Cerebellar nuclear complex (tissue), 1 donor: ENCODE measurements at places on chromosomes 4 and X.

DNA sequence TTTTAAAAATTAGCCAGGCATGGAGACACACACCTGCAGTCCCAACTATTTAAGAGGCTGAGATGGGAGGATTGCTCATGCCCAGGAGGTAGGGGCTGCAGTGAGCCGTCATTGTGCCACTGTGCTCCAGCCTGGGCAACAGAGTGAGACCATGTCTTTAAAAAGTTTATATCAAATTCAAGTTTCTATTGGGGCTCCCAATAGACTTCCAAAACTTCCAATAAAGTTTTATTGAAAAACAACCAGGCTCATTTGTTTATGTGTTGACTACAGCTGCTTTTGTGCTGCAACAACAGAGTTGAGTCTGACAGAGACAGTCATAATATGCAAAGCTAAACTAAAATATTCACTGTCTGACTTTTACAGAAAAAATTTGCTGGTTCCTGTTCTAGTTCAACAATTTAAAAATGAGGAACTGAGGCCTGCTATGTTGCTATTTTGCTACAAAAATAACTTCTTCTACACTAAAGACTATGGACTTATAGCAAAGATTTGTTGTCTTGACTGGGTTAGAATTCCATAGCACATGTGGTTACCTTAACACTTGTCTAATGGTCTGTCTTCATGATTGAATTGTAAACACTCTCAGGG lies 63.3 kb upstream of the RELL1 start:
- no peak for DNase-seq

DNA sequence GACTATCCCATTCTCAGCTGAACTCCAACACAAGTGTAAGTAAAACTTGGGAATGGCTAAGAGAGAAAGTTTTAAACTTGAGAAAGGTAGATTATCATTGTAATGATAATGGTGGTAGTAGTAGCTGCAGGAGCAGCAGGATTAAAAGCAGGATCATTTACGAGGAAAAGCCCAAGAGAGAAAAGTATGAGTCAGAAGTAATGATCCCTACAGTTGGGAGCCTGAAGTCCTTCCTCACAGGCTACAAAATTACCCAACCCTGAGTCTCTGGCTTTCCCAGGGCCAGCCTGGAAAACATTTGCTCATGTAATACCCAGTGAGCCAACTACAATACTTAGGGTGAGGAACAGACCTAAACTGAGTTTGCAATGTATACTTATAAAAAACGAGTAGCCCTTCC lies 4.4 kb upstream of the PRDM8 start:
- no peak for DNase-seq

DNA sequence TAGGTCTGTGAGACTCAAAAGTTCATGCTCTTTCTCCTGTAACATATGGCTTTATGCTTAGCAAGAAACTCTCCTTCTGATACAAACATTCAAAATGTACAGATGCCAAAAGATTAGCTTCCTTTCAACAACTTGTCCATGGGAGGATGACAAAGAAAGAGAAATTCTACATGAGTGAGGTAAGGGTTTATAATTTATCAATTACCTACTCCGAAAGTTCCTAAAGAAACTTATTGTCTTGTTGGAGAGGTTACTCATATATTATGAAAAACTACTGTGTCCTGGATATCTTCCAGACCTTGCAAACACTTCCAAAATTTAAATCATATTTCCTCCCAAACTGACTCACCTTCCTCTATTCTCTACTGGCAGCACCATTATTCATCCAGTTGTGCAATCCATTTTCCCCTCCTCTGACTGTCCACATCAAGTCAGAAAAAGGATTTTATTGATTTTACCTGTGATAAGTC lies 65.1 kb downstream of the ENPEP start:
- DNase-seq: no peak

DNA sequence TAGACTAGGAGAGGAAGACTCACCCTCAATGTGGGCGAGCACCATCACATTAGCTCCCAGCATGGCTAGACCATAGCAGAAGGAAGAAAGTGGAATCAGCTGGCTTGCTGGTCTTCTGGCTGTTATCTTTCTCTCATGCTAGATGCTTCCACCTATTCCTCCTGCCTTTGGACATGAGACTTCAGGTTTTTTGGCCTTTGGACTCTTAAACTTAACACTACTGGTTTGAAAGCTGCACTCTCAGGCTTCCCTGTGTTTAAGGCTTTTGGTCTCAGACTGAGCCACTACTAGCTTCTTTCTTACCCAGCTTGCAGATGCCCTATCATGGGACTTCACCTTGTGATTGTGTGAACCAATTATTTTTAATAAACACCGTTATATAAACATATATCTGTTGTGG lies 39.0 kb upstream of the UGT2B4 start:
- DNase-seq: no peak

DNA sequence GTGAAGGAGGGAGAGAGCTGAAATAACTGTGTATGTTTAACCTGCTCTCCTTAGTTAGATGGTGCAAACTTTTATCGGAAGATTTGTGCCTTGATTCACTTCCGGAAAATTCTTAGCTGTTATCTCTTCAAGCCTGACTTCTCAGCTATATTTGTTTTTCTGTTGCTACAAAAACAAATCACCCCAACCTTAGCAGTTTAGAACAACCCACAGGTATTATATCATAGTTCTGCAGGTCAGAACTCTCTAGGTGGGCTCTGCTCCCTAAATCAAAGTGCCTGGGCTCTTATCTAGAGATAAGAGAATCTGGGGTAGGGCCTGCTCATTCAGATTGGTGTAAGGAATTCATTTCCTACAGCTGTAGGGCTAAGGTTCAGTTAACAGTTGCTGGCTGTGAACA lies 15.1 kb upstream of the CEP135 start:
- DNase-seq: no peak

DNA sequence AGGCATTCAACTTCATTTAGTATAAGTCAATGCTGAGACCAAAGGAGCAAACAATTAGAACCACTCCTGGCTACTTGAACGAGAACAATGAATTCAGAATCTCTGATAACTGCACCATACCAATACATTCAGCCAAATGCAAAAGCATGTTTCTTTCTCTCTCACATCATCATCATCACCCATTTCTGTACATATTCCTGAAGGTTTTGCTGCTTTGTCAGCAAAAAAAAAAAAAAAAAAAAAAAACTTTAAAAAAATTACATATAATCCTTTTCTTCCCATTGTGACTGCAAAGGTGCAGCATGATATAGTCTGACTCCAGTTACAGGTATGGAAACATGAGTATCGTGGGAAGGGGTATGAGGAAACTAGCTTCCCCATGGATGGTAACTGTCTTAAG lies 35.6 kb downstream of the FBXW7 start:
- DNase-seq: no peak

- no peak for DNase-seq
These were observed 67.0 kb downstream of the SLC4A4 start for GRCh38 chr4:71405791-71406190.

- no peak for DNase-seq
These were observed 254.2 kb downstream of the NAF1 start for GRCh38 chr4:162912482-162912881.

DNA sequence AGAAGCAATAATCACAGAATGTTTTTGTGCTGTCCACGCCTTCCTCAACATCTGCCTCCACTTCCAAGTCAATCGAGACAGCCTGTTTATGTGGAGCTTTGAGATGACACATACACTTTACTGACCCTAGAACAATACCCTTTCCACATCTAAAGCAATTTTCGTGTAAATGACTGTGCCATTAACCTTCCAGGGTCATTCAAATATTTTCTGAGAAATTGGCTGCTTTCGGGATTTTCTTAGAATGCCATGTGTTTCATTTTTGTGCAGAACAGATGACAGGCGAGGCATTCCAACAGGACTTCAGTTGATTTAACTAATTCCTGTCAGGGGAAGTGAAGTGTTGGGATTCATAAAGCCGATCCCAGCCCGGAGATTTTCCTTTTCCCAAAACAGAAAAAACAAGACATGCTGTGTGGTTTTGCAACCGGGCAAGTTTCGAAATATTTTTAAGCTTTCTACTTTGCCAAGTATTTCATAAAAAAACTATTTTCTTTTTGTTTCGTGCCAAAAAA lies 73.9 kb downstream of the SORBS2 start:
- no peak for DNase-seq

- no peak for DNase-seq
These were observed 24.8 kb downstream of the IQSEC2 start for GRCh38 chrX:53256446-53257041.

DNA sequence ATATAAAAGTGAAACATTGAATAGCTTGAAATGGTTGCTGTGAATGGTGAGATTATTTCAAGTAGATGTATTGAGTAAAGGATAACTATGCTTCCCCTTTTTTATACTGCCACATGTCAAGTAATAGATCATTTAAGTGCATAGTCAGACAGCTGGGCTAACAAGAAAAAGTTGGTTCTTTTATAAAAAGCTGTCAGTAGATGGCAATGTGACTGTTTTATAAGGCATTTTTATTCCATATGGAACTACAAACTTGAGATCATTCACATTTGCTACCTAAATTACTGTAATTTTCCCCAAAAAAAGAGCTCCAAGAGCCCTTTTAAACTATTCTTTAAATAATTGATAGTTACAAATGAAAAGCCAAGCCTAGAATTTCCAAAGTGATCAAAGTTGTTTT lies 831.0 kb downstream of the C4orf33 start:
- DNase-seq: no peak
